T-helper 1 cell (primary cell): ENCODE measurements at places on chromosomes 12 and 14.

DNA sequence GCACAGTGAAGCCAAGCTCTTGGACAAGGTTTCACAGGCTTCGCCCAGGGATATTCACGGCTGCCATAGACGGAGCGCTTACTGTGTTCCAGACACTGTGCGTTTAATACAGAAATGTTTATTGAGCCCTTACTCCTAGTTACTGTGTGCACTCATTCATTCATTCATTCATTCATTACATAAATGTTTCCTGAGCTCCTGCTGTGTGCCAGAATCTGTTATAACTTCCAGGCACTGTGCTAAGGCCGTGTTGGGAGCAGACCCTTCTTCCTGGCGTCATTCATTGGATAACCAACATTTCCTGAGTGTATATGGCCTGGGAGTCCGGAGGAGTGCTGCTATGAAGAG, 760 bp upstream of the MED13L start:
- no peak for DNase-seq

GRCh38 chr12:114530417-114530816, 124.5 kb upstream of the TBX5 start:
- DNase-seq: no peak

- no peak for DNase-seq
These were observed at the start of gene PAX9 for GRCh38 chr14:36661506-36662257. TSS of gene PAX9 (plus strand) at chr14:36661860. CDS start at chr14:36662090, 230 bp downstream.

- DNase-seq: no peak
These were observed 136.7 kb upstream of the SLC35F4 start for GRCh38 chr14:58002618-58003017.

GRCh38 chr14:91293281-91293680, 48.8 kb upstream of the GPR68 start:
- DNase-seq: no peak
